ENCODE measurements at places on chromosomes 7 and 10.

DNA sequence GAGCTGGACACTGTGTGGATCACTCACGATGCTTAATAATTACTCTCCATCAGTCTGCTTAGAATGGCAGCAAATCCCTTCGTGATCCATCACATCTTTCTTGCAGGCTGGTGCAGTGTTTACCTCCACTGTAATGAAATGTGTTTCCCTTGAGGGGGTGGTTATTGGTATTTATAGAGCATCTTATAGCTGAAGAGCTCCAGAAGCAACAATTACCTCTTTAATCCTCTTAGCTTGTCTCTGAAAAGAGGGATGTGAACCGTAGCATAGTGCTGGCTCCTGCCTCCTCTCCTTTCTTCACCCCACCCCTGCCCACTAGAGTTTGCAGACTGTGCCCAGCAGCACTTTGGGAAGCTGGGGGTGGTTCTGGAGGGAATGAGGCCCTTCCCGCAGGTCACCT lies 132.6 kb downstream of the CAMK1D start:
- DNase-seq: no peak

- DNase-seq: no peak
Observed at GRCh38 chr10:35911233-35911632, 269.1 kb upstream of the FZD8 start.

DNA sequence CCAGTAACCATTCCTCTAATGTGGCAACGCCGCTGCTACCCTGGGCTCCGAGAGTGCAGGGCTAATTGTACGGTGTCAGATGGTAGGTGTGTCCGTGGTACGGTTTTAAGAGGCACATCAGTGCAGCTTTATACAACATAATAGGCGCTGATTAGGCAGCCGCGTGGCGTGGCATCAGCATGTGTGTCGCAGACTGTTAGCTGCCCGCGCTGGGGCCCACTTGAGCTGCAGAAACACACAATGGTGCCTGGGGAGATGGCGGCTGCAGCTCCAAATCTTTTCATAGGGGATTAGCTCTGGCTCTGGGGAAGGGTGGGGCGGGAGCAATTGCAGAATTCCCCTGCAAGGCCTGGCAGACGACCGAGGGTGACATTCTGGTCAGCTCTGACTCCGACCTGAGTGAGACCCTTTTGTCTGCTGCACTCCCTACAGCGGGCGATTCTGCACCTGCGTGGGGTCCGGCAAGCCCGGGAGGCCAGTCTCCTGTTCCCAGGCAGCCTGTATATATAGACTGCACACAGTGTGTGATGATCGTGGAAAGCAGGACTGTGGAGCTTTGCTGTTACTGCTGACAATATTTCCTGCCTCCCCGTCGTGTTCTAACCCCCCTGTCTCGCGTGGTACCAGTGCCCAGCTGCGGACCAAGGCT lies 722.7 kb upstream of the CELF2 start:
- DNase-seq: no peak

DNA sequence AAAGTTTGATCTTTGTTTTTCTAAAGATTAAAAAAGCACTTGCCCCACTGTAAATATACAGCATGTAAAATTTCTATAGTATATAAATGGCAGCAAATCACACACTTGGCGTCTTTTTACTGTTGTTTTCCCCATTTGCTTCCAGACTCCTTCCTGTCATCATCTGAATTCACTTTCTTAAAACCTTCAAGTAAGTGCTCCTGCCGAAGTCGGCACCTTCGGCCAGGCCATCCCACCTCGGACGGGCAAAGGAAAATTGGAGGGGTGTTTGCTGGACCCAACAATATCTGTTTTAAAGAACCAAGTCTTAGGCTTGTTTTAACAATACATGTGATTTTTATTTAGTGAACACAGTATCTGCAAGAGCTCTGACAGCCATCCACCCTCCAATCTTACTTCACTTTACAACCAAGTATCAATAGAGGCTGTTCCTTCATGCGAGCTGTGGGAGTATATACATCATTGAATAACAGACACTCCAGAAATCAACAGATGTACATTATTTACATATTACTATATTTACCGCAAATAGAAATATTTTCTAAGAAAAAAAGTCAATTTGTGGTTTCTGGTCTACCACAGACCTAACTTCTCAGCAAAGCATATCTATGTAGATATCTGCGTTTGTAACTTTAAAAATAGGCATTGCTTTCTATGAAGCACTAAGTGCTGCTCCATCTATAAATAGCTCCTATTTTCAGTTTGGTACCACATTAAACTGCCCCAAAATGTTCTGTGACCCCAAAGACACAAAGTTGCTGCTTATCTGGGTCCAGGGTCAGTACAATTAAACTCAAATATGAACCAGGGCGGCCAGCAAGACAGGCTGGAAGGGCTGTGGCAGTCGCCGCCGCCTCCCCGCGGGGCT lies 110.7 kb downstream of the CYTH3 start:
- no peak for DNase-seq

DNA sequence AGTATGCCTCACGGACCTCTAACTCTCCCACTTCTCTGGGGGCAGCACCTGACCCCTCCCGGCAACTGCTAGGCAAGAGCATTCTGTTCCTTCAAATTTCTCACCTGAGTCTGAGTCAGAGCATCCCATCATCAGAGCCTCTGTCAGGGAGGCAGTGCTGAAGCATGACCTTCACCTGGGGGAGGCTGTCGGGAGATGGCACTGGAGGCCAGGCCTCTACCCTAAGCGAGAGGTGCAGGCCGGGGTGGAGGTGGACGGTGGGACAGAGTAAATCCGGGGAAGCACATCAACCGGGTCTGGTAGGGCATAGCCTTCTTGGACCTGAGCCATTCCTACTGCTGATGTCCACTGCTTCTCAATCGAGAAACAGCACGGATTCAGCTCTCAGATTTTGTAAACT lies 90.4 kb downstream of the SPAG6 start:
- DNase-seq: no peak

GRCh38 chr7:112283382-112283910 lies 77.0 kb downstream of the ZNF277 start:
- DNase-seq: no peak

DNA sequence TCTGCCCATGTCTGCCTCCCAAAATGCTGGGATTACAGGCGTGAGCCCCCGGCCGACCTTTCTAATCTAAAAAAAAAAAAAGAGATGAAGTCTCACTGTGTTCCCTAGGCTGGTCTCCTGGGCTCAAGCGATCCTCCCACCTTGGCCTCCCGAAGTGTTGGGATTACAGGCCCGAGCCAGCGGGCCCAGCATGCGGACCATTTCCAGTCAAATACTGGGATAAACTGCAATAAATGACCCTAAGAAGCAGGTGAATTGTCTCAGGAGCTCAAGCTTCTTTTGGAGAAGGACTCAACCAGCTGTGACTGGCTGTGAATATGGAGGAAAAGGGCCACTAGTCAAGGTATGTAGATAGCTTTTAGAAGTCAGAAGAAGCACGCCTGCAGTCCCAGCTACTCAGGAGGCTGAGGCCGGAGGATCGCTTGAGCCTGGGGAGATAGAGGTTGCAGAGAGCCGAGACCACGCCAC lies 550 bp upstream of the CREM start:
- no peak for DNase-seq

DNA sequence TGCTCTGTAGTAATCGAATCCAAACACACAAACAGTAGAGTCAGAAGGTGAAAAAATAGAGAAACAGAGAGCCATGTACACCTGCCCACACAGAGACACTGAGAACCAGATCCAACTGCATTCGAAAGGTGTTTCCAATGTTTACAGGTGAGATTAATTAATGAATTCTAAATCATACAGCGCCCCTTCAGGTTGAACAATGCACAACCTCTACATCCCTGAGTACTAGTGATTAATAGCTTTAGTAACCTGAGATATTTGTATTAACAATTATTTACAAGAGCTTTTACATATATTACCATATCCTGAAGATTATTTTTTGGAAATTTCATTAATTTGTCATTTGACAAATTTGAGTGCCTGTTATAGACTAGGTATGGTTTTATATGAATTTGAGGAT lies 7.6 kb upstream of the MRC1 start:
- no peak for DNase-seq

GRCh38 chr10:101020427-101021075 lies 10.4 kb downstream of the PDZD7 start:
- DNase-seq: no peak

Data from COR-L47 (cell line).